ENCODE measurements at places on chromosomes 6 and 20. TPM values are rescaled to one million over a fixed set of nuclear protein-coding genes. Genes with fewer than 3 reads are reported as not detected.

Gene XKR7
- polyA plus RNA-seq: under 0.01 TPM

Gene UFL1
- 13.5 TPM for polyA plus RNA-seq

Gene LATS1
- polyA plus RNA-seq: 4.8 TPM

Gene OTOR
- polyA plus RNA-seq: not detected

Gene MUC21
- polyA plus RNA-seq: 0.07 TPM

Gene OR14J1
- not detected for polyA plus RNA-seq

Gene GSTA2
- polyA plus RNA-seq: not detected

Gene ADAM33
- polyA plus RNA-seq: 30.5 TPM

Gene TRIM10
- not detected for polyA plus RNA-seq

Gene PAX1
- polyA plus RNA-seq: not detected
